Left ventricle myocardium superior (tissue), 1 donor: ENCODE measurements at places on chromosomes 11 and 22.

DNA sequence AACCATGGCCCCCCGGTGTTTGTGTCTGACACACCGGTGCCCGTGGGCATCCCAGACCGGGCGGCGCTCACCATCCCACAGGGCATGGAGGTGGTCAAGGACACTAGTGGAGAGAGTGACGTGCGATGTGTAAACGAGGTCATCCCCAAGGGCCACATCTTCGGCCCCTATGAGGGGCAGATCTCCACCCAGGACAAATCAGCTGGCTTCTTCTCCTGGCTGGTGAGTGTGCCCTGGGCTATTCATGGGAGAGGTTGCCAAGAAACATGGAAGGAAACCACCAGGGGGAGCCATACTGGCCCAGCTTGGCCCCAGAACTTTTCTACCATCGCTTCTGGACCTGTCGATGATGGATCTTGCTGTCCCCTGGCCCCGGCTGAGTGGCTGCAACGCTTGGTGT lies 36.5 kb downstream of the PRDM11 start:
- DNase-seq = no peak

GRCh38 chr22:50306753-50307749 lies at the start of gene PLXNB2:
PLXNB2 (minus strand) TSS chr22:50307646; CDS start chr22:50290584, 17,062 bp downstream.
- DNase-seq = peak; percentile 93

DNA sequence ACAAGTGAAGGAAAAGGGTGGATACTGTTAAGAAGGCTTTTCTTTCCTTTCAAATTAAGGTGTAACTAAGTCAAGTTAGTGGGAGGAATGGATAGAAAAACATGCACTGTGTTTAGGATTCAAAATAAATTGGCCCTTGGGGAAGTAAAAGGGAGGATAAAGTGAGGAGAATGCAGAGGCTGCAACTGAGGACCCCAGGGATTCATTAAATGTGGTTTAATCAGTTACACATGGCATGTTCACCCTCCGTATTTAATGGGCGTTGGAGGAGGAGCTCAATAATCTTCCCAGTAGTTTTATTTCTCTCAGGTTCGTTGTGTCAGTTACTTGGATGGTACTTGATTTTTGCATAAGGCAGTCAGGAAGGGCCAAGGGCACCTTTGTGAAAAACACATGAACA lies 966.3 kb downstream of the JRKL start:
- DNase-seq = no peak

DNA sequence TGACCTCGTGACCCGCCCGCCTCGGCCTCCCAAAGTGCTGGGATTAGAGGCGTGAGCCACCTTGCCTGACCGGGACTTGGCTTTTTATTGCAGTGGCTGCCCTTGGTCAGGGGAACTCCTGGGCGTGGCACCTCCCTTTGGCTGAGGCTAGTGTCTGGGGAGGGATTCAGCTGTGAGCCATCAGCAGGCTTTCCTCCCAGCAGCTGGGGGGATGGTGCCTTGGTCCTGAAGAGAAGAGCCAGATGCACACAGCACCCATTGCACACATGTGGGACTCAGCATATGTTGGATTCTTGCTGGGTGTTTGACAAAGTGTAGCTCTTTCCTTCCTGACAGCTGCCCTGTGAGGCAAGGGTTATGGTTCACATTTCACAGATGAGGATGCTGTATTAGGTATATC lies 8.4 kb downstream of the CYTH4 start:
- DNase-seq = peak; percentile 67

GRCh38 chr11:12540075-12540680 lies 134.0 kb upstream of the TEAD1 start:
- DNase-seq = no peak

- DNase-seq = no peak
Observed at GRCh38 chr11:82494988-82495432, 238.7 kb downstream of the FAM181B start.

- no peak for DNase-seq
Observed at GRCh38 chr11:31397239-31397834, 27.7 kb downstream of the DNAJC24 start.
